ENCODE measurements at places on chromosomes 7 and 10.

- no peak for DNase-seq
Observed at GRCh38 chr10:95840121-95840520, 67.7 kb upstream of the CC2D2B start.

- DNase-seq = no peak
Observed at GRCh38 chr10:78035933-78036583, 2.4 kb downstream of the RPS24 start.

DNA sequence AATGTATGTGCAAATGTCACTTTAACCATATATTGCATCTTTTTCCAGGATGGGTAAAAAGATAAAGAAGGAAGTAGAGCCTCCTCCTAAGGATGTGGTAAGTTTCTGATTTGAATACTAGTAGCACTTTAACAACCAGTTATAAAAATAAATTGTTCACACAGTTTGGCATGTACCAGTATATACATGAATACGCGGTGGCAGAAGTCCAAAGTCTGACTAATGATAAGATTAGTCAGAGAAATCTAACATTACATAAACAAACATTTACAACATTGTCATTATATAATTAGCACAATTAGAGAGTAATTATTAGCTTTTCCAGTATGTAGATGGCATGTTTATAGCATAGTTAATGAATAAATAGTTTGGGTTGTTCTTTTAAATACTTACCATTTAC, 4.1 kb downstream of the ARMC3 start:
- no peak for DNase-seq

DNA sequence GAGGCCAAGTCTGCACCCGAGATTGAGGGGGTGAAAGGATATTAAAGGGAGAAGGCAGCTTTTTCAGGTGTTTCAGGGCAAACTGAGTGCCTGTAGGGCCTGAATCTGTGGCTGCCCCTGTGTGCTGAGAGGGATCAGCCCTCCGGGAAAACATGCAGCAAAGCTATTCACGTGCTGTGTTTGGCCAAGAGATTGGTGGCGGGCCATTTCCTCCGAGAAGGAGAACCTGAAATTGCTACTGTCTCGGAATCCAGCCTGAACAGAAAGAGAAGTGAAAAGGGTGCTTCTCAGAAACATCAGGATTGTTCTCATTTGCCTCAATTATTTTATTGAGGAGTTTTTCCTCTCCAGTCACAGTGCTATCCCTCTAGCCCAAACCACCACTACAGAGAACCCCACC, 16.0 kb downstream of the GIMAP5 start:
- peak; percentile 41 for DNase-seq

DNA sequence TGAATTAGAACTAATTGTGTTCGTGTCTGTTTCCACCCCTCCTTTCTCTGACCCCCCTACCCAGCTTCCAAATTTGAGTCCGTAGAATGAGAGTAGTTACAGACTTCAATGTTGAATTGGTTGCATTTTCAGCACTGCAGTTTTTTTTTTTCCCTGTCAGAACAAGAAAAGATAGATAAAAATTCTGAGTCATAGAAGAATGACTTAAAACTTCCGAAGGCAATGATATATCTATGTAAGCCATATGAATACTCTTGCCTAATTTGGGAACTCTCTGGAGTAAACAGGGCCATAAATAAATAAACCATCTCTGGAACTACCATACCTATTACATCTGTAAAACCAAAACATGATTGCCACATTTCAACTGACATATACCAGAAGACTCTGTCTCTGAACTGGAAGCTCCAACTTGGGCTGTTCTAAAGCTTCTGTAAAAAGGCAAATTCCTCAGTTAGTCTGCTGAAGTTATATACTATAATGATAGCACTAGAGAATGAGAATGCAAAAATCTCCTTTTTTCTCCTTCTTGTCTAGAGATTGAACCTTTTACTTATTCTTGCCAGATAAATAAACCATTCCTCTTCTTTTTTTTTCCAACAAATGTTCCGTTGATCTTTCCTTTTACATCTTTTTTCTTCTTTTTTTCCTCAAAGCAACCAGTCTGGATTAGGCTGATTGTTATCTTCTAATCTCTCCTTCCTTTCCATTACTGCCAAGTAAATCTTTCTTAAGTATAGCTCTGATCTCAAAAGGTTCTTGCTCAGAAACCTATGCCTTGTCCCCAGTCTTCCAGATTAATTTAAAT, 23.5 kb downstream of the VCL start:
- DNase-seq = peak; percentile 74
